ENCODE measurements at places on chromosomes 1 and 21. TPM values are rescaled to one million over a fixed set of nuclear protein-coding genes. Genes with fewer than 3 reads are reported as not detected.

Gene ENAH
- 0.51 TPM for total RNA-seq

Gene CFHR5
- not detected for total RNA-seq

GRCh38 chr1:43995984-43996732, 4.8 kb downstream of the CCDC24 start:
- H3K4me3 ChIP-seq, result no peak overlapping the region
- peaks cover 8% of the 10 kb centered on the region for H3K4me1 ChIP-seq

DNA sequence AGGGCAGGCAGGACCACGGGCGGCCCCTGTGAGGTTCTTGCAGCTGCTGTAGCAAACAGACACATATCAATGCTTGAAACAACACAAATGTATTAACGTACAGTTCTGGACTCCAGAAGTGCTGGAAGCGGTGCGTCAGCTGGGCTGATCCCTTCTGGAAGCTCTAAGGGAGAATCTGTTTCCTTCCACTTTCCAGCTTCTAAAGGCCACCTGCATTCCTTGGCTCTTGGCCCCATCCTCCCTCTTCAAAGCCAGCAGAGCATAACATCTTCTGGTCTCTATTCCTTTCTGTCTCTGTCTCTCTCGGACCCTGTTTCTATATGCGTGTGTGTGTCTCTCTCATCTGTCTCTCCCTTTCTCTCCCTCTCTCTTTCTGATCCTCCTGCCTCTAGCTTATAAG, 102.3 kb downstream of the SPSB1 start:
- H3K27me3 ChIP-seq, result no peaks in the 10 kb centered on the region
- no peak for DNase-seq
- H3K27ac ChIP-seq, result no peak overlapping the region
- no peak overlapping the region for H3K4me3 ChIP-seq
